ENCODE measurements at places on chromosomes 7 and 10.

DNA sequence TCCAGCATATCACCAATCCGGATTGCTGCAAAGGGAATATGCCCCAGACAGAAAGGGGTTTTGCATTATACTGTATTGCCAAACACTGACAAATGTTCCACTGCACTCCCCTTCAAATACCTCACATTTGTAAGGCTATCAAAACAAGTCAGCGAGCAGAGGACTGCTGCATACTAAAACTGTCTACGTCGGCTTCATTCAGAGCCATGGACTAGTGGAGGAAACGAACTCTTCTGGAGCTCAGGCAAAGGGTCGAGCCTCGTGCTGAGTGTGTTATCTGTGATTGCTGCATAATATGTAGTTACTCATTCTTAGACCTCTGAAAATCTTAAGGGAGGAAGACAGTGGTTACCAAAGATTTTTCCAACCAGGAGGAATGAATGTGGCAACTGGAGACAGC, 200.2 kb downstream of the DYNC1I1 start:
- no peak for DNase-seq

DNA sequence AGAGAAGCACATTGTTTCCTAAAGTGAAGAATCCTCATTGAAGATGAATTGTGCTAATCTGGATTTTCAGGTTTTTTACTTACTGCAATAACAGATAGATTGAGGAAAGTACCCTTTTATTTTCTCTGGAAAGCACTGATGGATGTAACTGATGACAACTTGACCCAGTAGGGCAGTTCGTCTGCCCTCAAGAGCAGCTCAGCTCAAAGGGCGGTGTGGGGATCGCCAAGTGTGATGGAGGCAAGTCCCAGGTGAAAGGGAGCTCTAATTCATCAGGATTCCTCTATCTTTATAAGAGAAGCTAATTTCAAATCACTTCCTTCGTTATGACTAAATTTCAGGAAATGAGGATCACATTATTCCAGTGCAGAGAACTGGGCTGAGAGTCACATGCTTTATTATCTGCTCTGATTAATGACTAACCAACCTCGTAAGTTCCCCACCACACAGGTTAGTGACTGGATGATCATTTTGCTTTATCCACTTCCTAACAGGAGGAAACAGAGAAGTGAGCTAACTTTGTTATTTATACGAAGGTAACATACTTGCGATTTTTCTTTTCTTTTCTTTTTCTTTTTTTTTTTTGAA, 98.8 kb downstream of the PFKFB3 start:
- DNase-seq = no peak

GRCh38 chr7:100373261-100373831, at the start of gene PILRA:
Gene PILRA, plus strand, starts transcription at chr7:100373487. Its CDS starts 170 bp downstream, at chr7:100373657.
- DNase-seq = no peak

DNA sequence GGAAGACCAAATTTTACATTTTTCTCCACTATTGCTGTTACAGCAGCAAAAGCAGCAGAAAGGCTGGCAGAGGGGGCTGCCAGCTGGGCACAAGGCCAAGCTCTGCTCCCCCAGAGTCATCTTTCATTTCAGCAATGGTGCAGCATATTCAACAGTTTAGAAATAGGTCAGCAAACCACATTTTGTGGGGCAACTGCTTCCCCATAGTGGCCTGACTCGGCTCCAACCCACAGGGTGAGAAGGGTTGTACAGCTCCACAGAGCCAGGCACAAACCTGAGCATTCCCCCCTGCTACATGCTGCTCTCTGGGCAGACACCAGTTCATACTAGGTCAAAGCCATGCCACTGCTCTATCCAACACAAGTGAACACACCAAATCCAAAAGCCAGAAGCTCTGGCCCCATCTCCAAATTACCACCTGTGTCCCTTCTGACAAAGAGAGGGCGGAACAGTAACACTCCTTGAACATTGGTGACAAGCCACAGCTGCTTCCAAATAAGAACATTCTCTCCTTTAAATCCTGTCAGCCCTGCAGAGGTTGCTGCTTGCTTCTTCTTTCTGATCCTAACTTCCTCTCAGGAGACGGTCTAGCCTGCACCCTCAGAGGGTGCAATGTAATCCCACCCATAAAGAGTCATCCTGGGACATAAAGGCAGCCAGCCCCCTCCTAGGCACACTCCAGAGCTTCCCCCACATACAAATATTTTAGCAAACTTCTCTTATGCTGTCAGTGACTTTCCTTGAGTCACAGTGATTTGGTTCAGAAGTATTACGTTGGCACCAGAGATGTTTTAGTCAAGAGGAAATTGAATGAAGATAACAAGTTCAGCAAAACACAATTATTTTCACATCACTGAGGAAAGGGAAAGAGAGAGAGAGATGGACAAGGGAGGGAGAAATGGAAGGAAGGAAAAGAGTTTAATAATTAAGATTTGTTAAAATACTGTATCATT, 39.0 kb upstream of the SLIT1 start:
- no peak for DNase-seq
